NCI-H1417 treated with DMSO at 0.1 percent for 48 hours (cell line): ENCODE measurements at places on chromosomes 2 and 18.
A peak's percentile ranks its signal among the peaks of the same experiment; 100 is the strongest.

GRCh38 chr2:187324631-187325030, 123.4 kb downstream of the CALCRL start:
- no peak for DNase-seq

DNA sequence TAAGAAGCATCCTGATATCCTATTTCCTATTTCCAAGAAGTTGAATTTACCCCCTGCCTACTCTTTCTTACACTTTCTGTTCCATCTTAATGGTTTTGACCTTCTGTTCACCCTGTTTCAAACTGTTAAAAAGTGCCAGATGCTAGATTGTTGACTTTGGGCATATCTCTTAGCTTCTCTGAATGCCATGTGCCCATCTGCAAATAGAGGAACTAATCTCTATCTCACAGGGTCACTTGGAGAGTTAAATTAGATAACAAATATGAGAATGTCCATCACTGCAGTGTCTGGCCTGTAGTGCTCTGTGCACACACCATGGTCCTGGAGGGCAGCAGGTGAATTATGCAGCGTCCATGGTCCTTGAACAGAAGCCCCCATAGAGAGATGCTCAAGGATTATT, 83.8 kb downstream of the LRATD1 start:
- no peak for DNase-seq

- DNase-seq: no peak
Measured at GRCh38 chr2:127069536-127069935, 37.4 kb downstream of the BIN1 start.

- DNase-seq: no peak
Measured at GRCh38 chr2:131659168-131659572, 131.5 kb downstream of the CCDC74A start.

DNA sequence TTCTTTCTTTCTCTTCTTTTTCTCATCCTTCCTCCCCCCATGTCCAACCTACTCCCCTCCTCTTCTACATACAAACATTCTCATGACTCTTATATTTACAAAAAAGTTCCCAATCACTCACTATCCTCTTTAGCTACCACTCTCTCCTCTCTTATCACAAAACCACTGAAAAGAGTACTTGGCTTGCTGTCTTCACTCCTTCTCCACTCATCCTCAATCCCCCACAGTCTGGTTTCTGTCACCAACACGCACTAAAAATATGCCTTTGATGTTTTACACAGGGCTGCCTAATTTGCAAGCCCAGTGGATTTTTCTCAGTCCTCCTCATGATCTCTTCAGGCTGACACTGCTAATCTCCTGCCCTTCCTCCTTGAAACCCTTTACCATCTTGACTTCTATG, 159.5 kb downstream of the TNS1 start:
- DNase-seq: no peak

GRCh38 chr2:112803691-112804521, 19.6 kb upstream of the IL1A start:
- DNase-seq: no peak

DNA sequence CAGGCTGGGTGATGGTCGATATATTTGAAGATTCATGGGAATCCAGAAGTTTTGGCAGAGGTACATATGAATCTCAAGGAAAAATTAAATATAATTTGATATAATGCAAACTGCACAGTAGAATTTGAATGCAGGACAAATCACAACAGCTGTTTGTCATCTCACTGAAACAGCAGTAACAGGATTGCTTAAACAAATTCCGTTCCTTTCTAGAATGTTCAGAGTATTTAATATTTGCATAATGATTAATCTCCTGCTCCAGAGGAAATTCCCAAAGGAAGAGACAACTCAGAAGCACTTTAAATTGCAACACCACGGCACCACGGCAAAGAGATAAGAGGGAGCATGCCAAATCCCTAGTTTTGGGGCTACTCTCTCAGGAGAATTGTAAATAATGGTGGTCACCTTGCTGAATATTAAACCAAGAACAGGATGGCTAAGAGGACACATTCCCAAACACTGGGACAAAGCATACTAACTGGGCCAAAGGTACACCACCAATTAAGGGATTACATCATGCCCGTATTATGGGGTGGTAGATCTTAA, 67.8 kb upstream of the MAP4K3 start:
- DNase-seq: no peak

DNA sequence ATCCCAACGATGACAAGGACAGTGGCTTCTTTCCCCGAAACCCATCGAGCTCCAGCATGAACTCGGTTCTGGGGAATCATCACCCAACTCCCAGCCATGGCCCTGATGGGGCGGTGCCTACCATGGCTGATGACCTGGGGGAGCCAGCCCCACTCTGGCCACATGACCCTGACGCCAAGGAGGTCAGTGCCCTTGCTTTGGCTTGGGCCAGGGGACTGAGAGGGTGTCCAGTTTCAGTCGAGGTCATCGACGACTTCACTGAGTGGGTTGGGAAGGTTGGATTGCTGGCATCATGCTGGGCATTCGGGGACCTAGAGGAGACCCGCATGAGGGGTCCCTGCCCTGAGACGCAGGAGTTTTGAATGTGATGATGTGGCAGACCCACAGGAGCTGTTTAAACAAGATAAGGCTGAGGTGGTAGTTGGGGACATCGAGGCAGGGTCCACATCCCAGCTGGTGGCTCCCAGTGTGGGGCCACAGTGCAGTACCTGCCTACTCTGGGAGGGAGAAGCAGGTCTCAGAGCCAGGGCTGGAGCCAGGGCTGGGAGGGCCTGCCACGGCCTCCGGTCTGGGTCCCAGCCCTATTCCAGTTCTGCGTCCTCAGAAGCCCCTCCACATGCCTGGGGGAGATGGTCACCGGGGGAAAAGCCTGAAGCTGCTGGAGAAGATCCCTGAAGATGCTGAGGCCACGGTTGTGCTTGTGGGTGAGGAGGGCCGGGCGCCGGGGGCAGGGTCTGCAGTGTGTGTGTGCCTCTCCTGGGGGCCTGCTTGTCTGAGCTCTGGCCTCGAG, 6.0 kb downstream of the SLC4A3 start:
- no peak for DNase-seq

DNA sequence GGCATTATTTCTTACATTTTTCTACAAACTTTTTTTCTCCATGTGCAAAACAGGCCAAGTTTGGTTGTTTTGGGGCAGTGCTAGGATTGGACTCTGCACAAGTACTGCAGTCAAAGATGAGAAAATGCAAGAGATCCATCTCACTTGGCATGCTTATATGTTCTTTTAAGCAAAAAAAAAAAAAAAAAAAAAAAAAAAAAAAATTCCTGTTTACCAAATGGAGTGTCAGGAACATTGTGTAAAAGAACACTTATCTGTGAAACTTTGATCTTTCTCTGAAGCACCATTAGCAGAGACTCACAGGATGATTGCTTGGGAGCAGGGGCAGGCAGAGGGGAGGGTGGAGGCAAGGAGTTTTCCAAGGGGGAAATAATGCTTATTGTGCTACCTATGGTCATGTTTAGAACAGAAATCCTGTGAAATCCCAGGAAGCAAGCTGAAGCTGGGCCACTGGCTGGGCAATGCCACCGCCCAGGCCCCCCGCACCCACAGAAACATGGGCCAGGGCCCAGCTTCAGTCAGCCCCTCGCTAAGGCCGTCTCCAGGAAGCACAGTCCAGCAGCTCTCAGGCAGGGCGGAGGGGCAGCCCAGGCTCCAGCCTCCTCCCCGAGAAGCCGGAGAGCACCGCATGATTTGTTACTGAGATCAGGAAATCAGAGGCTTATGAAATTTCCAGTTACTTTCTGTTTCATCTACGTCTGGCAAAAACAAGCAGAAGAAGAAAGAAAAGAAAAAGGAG, 229.4 kb downstream of the ZNF516 start:
- no peak for DNase-seq

- DNase-seq: no peak
Measured at GRCh38 chr18:3648200-3648599, 198.2 kb downstream of the TGIF1 start.

- peak; percentile 7 for DNase-seq
Measured at GRCh38 chr2:213189001-213189899, 37.8 kb upstream of the IKZF2 start.

GRCh38 chr2:238382381-238382781, 44.3 kb upstream of the ASB1 start:
- no peak for DNase-seq

DNA sequence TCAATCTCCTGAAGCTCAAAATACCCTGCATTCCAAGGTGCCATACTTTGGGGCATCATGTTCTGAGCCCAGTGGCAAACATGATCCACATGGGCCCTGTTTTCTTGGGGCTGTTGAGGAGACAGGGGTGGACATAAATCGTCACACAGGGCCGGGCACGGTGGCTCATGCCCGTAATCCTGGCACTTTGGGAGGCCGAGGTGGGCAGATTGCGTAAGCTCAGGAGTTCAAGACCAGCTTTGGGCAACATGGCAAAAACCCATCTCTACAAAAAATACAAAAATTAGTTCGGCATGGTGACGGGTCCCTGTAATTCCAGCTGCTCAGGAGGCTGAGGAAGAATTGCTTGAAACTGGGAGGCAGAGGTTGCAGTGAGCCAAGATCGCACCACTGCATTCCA, 13.6 kb upstream of the MSH6 start:
- DNase-seq: no peak

- no peak for DNase-seq
Measured at GRCh38 chr2:101116841-101117552, 34.2 kb downstream of the TBC1D8 start.

GRCh38 chr2:168895771-168896170, 5.3 kb upstream of the G6PC2 start:
- DNase-seq: no peak

- no peak for DNase-seq
Measured at GRCh38 chr2:220182790-220183189, 555.4 kb downstream of the SLC4A3 start.

DNA sequence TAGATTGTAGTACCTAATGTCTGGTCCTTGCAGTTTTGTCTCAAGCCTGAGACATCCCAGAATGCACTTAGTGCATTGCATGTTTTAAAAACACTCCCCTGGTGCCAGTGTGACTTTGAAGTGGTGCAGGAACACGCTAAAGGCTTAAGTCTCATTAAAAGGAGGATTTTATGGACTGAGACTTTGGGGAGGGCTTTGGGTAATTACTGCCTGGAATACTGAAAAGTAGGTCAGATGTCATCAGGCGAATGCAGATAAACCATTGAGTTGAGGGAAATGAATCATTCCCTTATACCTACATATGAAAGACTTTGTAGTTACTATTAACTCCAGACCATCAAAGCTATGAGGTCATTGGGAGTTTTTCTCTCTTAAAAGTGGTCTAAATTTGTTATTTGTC, 3.0 kb upstream of the OSBPL1A start:
- DNase-seq: no peak

GRCh38 chr18:62760403-62760734, 45.0 kb downstream of the PHLPP1 start:
- DNase-seq: no peak

DNA sequence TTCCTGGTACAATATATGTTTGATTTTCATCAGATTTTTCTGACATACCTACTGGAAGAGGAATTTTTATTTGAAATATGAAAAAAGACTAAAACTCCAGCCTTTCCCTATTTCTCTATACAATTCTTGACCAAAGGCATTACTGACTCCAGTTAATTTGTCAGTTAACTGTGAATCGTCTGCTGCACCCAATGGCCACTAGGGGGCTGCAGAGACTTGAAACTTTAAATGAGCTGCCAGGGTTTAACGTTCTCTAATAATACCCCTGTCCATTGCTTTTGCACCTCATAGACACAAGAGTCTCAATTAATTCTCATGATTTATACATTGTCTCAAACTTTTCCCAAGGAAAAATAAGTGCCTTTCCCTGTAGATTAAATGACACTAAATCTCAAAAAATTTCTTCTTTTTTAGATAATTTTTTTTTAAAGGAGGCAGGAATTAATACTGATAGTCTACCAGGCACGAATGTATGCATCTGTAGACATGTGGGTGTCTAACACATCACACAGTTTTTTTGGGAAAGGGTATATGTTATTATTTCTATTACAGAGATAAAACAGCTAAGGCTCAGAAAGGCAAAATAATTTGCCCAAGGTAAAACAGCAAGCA, 1.8 kb upstream of the ALK start:
- DNase-seq: peak; percentile 21

DNA sequence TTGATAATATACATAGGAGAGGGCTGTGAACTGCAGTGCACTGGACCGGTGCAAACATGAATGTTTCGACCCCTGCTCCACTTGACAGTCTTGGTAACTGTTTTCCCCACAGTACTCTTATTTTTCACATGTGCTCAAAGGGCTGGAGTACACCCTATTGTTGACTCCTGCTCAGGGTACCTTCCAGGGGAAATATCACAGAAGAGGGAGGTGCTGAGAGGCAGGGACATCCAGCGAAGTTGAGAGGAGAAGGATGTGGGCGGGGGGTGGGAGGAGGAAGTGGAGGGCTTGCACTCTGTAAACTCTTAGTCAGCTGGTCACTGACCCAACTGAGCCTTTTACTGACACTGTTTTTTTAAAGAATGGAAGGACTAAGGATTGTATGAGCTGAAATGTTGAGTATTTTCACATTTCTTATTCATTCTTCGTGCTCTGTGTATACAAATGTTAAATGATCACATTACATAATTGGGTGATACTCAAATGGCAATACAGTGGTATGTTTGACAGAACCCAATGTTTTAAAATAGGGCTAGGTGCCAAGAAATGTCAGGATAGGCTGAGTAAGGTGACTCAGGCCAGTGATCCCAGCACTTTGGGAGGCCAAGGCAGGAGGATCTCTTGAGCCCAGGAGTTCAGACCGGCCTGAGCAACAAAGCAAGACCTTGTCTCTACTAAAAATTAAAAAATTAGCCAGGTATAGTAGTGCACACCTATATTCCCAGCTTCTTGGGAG, 10.0 kb downstream of the INPP4A start:
- DNase-seq: no peak

DNA sequence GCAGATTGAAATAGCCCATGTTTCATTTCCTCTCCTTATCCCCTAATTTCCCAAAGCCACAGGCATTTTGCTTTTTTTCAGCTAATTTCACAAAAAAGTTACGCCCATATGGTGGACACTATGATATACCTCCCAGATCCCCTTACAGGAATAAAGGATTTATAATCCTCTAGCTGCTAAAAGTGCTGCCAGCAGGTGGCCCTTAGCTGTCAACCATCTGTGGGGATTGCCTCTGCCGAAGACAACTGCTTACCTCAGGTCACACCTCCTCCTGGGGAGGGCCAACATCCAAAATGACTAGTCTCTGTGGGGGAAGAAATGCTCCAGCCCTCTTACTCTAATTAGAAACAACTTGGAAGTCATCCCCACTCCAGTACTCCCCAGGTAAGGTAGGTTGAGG, 61.0 kb upstream of the EPB41L3 start:
- DNase-seq: no peak

- DNase-seq: no peak
Measured at GRCh38 chr18:3599195-3599594, 149.2 kb downstream of the TGIF1 start.

DNA sequence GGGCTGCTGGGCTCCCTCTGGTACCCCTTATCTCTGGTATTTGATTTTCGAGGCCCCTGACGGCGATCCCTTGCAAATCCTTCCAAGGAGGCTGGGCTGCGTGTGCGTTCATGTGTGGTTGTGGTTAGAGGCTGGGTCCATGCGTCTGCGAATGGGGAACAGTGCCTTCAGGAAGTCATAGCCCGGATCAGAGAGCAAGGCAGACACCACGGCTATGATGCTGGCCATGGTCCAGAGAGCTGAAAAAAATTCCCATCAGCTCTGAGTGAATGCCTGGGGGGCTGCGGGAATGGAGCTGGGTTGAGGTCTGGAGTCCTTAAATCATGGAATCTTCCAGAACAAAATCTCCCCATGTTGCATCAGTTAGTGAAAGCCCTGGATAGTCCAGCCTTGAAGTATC, 145.5 kb downstream of the ACKR3 start:
- no peak for DNase-seq
